ENCODE measurements at places on chromosomes 6 and 20.

DNA sequence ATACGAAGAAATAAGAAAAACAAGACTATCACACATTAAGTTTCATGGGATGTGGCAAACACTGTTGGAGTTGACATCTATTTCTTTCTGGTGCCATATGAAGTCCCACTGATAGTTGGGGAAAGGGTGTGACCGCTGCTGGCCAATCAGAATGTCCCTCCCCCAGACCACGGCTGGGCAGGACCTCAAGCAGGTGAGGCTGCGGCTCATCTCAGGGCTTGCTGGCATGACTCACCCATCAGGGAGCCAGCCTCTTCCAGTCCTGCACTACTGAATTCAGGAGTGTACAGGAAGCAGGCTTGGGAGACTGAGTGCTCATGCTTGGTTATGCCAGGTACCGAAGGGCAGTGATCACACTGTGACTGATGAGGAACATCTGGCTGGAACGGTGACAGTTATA lies 18.9 kb downstream of the PREP start:
- DNase-seq: no peak

DNA sequence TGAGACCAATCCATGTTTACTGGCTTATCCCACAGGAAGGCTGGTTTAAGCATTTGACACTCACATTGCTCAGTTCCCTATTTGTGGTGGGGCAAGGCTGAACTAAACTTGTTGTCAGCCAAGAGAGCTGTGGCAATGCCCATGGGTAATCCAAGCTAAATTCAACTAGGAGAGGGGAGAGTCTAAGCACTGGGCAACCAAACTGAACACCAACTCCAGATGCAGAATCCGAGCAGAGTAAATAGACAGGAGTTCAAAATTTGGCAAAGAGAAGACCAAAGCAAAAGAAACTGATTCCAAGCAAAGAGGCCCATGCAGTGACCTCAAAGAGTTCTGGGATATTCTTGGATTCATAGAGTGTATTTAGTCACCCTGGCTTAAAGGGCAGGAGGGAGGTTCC lies 106.5 kb upstream of the NT5E start:
- DNase-seq: no peak

GRCh38 chr20:4160761-4161305 lies 145.5 kb upstream of the RNF24 start:
- DNase-seq: peak; percentile 67

DNA sequence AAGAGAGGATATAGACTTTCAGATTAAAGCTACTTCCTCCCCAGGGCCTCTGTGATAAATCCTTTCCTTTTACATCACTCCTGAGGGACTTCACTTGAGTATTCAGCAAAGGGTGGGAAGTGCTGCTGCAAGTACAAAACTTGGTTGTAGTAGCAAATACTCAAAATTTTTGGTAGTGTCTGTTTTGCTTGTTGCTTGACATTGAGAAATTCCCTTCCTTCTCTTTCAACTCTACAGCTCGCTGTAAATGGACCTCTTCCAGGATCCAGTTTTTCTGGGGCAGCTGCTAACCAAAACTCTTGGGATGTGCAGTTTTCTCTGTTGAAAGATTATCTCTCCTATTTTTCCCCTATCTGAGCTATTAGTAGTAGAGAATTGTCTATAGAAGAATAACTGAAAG lies 472.0 kb downstream of the CD109 start:
- DNase-seq: no peak

- no peak for DNase-seq
Observed at GRCh38 chr6:87922947-87923330, 124.7 kb upstream of the SPACA1 start.

DNA sequence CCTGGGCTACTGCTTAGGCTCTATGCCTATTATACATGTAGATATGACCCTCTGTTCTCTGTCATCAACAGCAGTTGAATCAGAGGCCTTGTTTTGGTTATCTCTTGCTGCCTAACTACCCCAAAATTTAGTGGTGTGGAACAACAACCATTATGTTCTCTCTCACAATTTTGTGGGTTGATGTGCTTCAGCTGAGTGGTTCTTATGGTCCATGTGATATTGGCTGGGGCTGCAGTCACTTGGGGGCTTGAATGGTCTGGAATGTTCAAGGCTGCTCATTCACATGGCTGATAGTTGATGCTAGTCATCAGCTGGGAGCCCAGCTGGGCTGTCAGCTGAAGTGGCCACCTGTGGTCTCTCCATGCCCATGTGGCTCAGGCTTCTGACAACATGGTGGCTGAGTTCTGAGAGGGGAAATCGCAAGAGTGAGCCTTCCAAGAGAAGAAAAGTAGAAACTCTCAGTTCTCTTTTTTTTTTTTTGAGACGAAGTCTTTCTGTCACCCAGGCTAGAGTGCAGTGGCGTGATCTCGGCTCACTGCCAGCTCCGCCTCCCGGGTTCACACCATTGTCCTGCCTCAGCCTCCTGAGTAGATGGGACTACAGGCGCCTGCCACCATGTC lies 47.8 kb downstream of the SHLD1 start:
- DNase-seq: no peak

DNA sequence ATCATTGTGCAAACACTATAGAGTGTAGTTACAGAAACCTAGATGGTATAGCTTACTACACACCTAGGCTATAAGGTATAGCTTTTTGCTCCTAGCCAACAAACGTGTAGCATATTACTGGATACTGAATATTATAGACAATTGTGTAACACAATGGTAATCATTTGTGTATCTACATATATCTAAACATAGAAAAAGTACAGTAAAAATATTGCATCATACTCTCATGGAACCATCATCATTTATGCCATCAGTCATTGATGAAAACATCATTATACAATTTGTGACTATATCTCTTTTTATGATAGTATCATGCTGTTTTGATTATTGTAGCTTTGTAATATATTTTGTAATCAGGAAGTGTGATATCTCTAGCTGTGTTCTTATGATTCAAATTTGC lies 21.0 kb upstream of the HCRTR2 start:
- no peak for DNase-seq

GRCh38 chr6:98946879-98947410 lies 801 bp downstream of the FBXL4 start:
- peak; percentile 12 for DNase-seq

DNA sequence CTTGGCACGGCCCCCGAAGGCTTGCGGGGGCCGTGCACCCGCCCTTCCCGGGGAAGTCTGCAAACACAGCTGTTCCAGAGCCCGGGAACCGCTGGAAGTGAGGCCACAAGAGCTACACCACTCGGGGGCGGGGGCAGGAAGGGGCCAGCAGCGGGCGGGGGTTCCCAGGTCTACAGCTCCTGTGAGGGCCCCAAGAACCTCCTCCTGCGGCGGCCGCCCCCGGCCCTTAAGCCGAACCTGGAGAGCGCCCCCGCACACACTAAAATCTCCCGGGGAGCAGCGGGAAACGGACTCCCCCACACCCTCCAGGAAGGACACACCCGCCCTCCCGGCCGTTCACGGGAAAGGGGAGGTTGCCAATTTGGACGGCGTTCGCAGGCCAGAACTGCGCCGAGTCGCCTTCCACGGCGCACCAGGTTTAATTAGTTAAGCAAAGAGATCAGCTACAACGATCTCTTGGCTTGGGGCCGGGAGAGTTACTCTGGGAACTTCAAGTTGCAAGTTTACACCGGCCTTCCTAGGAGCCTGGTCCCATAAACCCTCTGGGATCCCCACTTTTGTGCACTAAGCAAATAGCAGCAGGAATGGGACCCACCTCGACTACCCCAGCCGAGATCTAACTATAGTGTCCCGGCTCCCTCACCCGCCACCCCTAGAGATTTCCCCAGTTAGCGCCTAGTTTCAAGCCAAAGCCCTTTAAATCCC lies 1.7 kb downstream of the JAG1 start:
- no peak for DNase-seq

GRCh38 chr6:3282476-3283236 lies 23.9 kb downstream of the PSMG4 start:
- no peak for DNase-seq

DNA sequence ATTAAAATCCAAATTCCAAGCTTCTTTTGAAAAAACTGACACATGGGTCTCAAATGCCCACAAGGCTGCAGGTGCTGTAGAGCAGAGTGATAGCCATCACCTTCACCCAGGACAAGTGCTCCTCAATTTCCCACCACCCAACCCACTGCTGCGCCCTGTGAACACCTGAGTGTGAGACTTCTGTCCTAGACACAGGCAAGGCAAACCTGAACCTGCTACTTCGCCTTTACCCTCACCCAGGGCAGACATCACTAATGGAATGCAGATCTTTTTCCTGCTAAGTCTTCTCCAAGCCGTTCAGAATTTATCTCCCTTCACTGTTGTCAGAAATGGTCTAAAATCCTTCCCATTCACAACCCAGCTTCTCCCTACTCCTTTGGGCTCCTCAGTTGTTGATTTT lies 65.9 kb downstream of the PREX1 start:
- no peak for DNase-seq

- DNase-seq: no peak
Observed at GRCh38 chr6:86142326-86142725, 499.6 kb upstream of the SYNCRIP start.

- peak; percentile 56 for DNase-seq
Observed at GRCh38 chr20:62617711-62618483, 24.4 kb upstream of the SLCO4A1 start.

DNA sequence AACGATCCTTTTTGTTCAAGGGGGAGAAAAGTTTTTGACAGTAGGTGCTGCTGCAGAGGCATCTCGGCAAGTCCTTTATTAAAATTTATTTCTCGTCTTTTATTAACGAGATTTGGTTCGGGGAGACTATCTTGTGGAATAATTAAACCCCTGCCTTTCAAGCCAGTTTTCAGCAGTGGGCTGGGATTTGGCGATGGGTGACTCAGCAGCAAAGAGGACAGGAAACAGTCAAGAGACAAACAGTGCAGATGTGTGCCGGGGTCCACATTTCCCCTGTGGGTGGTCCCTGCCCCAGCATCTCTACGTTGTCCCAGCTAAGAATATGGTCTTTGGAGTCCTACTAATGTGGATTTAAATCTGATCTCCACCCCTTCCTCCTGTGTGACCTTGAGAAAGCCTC lies 282.8 kb downstream of the CDH26 start:
- DNase-seq: no peak

DNA sequence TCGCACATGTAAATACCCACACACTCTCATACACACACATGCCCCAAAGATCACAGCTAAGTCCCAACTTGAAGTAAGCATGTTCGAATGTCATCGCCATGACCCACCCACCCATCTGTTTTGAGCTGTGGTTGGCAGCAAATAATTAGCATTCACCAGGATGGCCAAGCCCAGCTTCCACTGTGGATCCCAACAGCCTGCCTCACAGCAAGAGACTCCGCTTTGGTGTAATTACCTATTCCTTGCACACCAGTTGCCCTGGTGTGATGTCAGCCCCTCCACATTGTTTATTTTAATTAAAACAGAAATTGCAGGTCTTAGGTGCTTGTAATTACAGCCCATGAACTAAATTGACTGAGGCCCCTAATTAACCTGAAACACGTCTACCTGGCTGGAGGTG lies 81.1 kb downstream of the MAFB start:
- no peak for DNase-seq

GRCh38 chr20:38751360-38751976 lies 3.2 kb downstream of the ACTR5 start:
- no peak for DNase-seq

All from stimulated activated CD4-positive, alpha-beta T cell treated with anti-CD3 and anti-CD28 coated beads, Interleukin-15, amount 100 ng/mL, for 48 hours (primary cell).